ENCODE measurements at places on chromosomes 3 and 15.

GRCh38 chr15:68643216-68643830, 64.5 kb downstream of the CORO2B start:
- DNase-seq = no peak

DNA sequence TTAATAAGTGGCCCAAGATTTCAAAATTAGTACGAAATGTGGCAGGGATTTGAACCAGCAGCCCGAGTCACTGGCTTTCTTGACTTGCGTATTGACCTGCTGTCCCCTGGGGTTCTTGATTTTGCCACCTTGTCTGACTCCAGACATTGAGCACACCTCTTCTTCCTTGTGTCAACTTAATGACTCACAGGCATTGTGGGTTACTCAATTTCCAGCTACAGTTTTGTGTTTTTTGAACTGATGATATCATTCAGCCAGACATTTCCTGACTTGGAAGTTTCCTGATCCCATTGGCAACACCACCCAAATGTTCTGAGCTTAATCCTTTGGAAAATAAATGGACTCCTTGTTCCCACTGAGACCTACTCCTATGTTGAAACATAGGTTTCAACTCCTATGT, 64.2 kb downstream of the MOBP start:
- DNase-seq = no peak

- no peak for DNase-seq
Measured at GRCh38 chr15:57500979-57501576, 90.6 kb upstream of the MYZAP start.

DNA sequence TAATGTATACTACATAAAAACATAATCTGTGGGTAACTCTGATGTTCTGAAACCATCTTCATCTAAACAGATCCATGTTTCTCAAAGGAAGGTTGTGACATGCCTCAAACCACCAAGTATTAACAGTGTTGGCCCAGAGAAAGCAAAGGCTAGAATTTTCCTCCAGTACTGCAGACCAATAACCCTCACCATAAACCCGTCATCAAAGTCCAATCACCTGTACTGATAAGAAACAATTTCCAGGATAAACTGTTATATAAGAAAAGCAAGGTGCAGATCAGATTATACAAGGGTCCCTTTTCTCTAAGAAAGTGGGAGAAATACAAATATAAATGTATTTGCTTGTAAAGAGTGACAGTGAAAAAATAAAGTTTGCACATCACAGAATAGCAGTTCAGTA, 32.3 kb downstream of the TBC1D2B start:
- DNase-seq = no peak

GRCh38 chr3:144129536-144130214, 158.1 kb downstream of the DIPK2A start:
- DNase-seq = no peak

DNA sequence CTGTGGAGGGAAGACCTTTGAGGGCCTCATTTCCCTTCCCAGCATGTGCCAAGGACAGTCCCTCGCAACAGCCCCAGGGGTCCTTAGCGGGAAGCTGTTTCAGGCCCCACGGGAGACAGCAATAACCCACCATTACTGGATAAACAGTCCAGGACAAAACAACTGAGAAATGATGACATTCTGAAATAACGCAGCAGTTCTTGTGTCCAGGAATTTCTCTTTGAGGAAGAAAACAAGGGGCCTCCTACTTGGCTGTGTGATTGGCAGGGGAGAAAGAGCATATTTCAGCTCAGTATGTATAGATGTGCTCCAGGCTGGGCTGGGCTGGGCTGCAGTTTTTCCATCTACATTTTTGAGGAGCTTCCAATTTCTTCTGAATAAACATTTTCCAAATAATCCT, 82.2 kb upstream of the THBS1 start:
- DNase-seq = no peak

DNA sequence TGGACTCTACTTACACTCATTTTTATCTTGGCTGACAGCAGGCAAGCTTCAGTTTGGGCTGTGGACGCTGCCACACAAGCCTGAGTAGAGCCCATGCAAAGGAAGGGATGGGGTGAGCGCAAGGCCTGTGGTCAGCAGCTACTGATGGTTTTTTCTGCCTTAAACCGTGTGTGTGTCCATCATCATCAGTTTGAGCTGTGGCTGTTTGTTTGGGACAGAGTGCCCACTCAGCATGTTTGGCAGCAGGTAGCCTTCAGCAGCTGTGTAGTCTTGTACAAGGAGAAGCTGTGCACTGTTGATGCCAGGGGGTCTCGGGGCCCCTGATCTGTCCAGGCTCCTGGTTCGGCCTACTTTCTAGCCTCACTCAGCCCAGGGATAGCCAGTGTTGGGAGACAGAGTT, 3.5 kb downstream of the RBM15B start:
- DNase-seq = no peak

GRCh38 chr15:58057559-58057958, 8.0 kb downstream of the ALDH1A2 start:
- no peak for DNase-seq

- DNase-seq = no peak
Measured at GRCh38 chr15:95937128-95937528, 393.4 kb upstream of the NR2F2 start.

- DNase-seq = no peak
Measured at GRCh38 chr3:7813365-7813764, 688.3 kb upstream of the LMCD1 start.

Measured in GM20000 (cell line).